GM06990 (cell line): ENCODE measurements at places on chromosomes 12 and 14.

- DNase-seq = no peak
These were observed 193.4 kb upstream of the AMIGO2 start for GRCh38 chr12:47273191-47273626.

- DNase-seq = no peak
These were observed 188.7 kb upstream of the IGF1 start for GRCh38 chr12:102669056-102669455.

DNA sequence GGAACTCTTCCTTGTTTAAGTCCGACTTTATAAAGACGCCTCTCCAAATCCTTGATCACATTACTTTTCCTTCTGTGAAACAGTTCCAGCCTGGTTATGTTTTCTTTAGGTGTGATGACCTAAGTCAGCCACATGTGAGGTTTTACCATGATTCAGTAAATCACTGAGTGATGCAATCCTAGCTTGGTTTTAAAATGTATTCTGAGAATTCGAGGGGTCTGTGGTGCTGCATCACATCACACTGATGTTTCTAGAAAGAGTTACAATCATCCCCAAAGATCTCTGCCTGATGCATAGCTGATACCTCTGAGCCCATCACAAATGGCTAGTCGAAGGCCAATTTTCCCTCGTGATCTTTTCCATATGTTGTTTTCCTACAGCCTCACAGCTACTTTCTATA lies 152.7 kb downstream of the ANO2 start:
- no peak for DNase-seq

DNA sequence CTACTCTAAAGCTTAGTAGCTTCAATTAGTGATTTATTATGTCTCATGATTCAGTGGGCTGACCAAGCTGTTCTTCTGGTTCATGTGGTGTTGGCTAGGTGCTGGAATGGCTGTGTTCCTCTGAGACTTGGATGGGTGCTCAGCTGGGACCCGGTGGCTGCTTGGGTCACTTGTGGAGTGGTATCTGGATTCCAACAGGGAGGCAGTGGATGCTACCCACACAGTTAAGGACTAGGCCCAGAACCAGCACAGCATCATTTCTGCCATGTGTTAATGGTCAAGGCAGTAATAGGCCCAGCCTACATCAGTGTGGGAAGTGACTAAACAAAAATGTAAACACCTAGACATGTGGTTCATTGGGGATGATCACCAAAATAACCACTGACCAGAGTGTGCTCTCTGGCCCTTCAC lies 72.2 kb downstream of the FGD4 start:
- no peak for DNase-seq

DNA sequence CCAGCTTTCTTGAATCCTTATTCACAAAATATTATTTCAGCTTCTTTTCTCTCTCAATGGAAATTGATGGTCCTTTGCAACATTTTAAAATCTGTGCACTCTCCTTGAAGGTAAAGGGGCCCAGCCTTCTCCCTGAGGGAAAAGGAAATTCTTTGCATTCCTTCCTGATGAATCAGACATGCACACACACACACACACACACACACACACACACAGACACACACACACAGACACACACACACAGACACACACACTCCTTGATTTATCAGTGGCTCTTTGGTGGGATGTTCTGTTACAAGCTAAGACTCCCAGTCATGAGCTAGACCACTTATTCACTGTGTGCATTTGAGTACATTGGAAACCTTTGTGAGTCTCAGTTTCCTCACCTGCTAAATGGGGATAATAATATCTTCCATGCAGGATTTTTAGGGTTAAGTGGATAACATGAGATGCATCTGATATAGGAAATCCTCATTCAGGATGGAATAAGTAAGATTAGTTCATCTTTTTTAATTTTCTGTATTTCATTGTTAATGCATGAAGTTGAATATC lies 45.1 kb upstream of the HMGA2 start:
- no peak for DNase-seq

DNA sequence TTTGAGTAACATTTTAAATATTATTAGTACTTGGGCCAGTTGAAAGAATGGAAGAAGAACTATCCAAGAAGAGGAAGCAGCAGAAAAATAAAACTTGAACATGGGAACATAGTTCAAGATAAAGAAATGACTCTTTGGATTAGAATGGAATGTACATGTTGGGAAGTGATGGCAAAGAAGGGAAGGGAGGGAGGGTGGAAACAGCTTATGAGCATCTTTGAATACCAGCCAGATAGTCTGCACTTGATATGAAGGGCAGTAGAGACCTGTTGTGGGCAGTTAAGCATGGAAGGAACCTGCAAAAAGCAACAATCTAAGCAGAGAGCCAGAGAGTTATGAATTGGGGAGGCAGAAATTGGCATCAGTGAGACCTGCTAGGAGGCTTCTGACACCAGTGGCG lies 10.0 kb upstream of the IL22 start:
- DNase-seq = no peak

GRCh38 chr12:32272465-32272864 lies 126.9 kb upstream of the FGD4 start:
- no peak for DNase-seq

DNA sequence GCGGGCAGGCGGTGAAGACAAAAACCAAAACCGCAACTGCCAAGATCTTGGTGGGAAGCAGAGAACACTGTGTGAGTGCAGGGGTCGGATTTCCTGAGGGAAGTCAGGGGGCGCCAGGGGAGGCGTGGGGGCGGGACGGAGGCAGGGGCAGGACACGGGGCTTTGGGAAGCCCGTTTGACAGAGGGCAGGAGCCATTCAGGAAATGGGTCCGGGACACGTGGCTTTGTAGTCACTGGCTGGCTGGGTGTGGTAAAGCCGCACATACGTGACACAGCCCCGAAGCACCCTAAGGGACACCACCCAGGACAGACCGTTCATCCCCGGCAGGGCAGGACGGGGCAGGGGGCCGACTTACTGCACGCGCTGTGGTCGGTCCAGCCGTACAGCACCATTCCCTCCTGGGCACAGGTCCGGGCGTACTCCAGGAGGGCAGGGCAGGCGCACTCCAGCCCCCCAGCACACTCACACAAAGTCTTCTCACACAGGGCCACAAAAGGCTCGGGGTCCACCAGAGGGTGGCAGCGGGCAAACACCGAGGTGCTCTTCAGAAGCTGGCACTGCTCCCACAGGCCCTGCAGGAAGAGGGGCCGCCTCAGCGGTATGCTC lies 49.4 kb downstream of the VWF start:
- no peak for DNase-seq

- DNase-seq = no peak
These were observed 14.3 kb upstream of the FBXL14 start for GRCh38 chr12:1608713-1609119.

DNA sequence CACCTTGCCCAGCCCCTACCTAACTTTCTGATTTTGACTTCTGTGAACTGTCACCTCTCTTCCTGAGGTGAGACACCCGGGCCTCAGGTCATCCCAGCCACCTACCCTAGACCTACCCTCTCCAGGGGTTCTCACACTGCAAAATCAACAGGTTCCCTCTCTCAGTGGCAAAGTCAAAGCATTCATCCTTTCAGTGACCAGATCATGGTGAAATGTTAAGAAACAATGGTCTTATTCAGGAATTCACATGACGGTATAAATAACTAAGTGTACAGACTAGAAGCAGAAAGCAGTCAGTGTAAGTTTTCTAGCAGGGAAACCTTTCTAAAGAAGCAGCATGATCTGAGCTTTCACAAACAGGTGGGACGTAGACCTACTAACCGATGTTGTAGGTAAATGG lies 133.4 kb downstream of the TMTC1 start:
- no peak for DNase-seq

GRCh38 chr14:94919896-94920295 lies 150.0 kb upstream of the GSC start:
- no peak for DNase-seq

DNA sequence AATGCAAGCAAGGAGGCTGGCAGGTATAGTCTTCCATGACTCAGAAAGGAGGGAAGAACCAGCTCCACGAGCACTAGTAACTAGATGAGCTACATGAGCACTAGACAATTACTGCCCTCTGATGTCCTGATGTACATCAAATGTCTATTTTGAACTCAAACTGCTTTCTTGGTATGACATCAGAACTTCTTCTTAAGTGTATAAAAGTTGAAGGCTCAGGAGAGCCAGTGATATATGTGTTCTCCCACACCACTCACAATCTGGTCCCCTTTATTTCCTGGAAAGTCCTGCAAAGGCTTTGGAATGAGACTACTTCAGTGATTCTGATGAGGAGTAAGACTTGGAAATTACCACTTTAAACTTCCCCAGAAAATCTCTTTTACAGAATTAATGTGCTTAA lies 18.5 kb upstream of the DHRS7 start:
- DNase-seq = no peak

DNA sequence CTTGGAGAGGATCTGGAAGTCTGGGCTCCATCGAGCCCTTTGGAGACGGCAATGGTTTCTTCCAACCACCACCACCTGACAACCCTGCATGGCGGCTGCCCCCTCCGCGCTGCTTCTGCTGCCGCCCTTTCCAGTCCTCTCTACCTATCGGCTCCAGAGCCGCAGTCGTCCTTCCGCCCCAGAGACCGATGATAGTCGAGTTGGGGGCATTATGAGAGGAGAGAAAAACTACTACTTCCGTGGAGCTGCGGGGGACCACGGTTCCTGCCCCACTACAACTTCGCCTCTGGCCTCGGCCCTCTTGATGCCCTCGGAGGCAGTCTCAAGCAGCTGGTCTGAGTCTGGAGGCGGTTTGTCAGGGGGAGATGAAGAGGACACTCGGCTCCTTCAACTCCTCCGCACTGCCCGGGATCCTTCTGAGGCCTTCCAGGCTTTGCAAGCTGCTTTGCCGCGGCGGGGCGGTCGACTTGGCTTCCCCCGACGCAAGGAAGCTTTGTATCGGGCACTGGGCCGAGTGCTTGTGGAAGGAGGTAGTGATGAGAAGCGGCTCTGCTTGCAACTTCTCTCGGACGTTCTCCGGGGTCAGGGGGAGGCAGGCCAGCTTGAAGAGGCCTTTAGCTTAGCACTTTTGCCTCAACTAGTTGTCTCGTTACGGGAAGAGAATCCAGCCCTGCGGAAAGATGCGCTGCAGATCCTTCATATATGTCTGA lies 499 bp downstream of the TOGARAM1 start:
- DNase-seq = no peak

GRCh38 chr14:61539631-61540030 lies 155.7 kb upstream of the HIF1A start:
- no peak for DNase-seq

DNA sequence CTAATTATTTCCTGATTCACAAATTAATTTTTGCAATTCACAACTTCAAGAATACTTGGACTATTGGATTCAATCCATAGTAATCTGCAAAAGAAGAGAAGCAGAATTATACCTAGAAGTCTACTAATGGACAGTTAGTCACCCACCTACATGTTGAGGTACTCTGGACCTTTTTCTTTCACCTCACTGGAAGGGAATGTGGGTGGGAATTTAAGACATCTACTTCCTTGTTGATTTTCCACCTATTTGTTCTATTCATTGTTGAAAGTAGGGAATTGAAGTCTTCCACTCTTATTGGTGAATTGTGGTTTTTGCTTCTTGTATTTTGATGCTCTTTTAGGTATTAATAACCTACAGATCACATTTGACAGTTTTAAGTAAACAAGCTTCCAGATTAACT lies 11.0 kb downstream of the RESF1 start:
- no peak for DNase-seq

DNA sequence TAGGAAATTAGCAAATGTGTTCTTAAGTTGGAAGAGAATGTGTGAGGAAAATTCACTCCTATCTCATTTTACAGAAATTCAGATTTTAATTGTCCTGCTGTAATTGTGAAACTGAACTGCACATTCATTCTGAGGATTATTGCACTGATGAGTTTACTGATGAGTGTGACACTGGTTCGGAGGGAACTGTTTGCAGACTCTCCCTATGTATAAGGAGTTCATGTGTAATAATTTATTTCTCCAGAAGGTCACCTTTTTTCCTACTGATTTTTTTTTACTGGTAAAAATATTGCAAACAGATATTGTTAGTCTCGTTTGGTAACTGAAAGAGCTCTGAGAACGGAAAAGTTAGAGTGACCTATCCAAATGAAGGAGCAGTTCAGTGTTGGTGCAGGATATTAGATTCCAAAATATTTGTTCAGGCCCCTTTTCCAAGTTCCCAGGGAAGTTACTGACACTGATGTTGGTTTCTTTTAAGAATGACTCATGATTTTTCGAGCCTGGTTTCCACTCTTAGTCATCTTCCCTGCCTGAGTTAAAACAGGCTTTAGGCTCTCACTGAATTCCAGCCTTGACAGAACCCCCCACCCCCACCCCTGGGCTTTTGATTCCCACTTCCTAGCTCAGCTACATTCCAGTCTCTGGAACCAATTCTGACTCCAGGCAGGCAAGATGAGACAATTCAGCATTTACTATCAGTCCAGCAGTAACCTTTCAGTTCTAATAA lies 18.4 kb downstream of the ANO6 start:
- DNase-seq = no peak

DNA sequence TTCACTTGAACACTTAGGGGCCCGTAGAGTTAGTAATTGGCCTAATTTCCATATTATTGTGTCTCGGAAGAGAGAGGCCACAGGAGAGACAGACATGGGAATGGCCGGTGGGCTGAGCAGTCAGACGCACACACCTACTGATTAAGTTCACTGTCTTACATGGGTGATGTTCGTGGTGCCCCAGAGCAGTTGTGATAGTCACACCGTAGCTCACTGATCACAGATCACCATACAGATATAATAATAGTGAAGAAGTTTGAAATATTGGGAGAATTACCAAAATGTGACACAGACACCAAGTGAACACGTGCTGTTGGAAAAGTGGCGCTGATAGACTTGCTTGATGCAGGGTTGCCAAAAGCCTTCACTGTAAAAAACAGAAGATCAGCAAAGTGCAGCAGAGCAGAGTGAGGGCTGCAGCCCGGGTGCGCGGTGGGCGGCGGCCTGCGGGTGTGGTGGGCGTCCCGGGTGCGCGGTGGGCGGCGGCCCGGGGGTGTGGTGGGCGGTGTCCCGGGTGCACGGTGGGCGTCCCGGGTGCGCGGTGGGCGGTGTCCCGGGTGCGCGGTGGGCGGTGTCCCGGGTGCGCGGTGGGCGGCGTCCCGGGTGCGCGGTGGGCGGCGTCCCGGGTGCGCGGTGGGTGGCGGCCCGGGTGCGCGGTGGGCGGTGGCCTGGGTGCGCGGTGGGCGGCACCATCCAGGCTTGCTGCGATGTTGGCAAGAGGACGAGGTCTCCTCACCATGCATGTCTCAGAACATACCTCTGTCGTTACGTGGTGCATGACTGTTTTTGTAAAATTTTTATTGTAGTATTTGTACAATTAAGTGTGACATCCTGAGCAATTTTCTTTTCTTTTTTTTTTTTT lies 34.3 kb upstream of the TEX22 start:
- no peak for DNase-seq

DNA sequence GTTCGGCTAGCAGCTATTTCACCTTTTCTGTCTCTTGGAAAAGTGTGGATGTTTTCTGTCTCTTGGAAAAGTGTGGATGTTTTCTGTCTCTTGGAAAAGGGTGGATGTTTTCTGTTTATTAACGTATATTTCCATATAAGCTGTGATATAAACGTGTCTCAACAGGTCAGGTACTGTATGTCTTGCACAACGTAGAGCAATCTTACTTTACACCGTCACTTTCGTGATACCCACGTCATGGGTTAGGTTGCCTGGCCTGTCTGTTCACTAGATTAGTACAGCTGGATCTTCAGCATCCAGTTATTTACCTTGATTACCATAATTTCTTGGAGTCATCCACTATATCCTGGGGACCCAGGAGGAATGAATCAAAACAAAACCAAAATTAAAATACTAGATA lies 14.1 kb downstream of the CLEC7A start:
- no peak for DNase-seq
